Mesothelial cell of epicardium (in vitro differentiated cells): ENCODE measurements at places on chromosomes 5 and 9.

GRCh38 chr5:119080936-119081335 is 10.0 kb downstream of the DMXL1 start:
- DNase-seq: no peak

GRCh38 chr5:54638106-54638505 is 120.5 kb downstream of the SNX18 start:
- no peak for DNase-seq

DNA sequence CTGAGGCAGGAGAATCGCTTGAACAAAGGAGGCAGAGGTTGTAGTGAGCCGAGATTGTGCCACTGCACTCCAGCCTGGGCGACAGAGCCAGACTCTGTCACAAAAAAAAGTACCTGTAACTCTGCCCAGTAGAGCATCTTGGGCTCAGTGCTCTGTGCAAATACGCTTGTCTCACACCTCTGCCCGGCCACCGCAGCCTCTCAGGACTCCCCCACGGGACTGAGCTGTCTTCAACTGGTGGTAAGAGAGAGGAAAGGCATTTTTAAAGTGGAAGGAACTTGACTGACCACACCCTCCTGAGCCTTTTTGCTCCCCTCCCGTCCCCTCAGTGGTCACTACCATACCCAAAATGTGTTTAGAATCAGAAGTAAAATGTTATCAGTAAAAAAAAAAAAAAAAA is 174.3 kb upstream of the PIK3R1 start:
- no peak for DNase-seq

- DNase-seq: no peak
Observed at GRCh38 chr9:125343518-125344275, 82.1 kb downstream of the GAPVD1 start.

DNA sequence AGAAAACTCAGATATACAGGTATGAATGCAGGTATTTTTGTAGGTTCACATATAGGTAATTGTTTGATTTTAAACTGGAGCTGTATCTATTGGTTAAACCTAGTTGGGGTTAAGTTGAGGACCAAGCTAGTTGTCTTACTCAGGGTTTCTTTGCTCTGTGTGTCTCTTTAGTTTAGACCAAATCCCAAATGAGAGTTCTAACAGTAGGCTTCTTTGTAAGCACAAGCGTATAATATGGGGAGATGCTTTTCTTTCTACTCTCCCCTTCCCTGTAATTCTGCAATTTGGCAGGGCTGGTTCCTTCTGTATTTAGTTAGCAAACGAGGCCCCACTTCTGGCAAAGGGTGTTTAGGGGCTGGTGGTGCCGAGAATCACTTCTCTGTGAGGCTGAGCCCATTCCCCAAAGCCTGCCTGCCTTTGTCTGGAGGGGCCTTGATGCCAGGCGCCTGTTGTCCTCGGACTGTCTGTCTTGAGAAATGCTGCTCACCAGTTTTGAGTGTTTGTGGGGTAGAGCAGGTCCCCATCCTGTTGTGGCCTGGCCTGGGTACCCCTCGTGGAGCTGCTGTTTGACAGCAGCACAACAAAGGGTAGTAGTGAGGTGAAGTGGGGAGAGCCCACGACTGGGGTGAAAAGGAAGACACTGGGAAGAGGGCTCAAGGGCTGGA is 259.3 kb downstream of the FANCC start:
- DNase-seq: no peak

DNA sequence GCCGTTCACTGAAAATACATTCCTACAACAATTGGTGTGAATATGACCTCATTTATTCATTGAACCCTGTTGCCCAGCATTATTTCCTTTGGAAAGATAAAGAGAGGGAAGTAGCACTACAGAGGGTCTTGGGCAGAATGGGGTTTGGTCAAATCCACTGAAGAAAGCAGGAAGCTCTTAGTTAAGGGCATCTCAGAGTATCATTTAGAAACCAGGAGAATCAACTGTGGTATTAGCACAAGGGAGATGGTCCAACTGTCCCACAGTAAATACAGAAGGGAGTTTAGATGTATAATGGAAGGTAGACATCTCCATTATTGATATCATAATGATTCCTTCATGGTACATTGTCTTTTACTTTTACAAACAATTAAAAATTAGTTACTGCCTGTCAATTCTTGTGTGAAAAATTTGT is 47.1 kb downstream of the LIX1 start:
- DNase-seq: no peak

- no peak for DNase-seq
Observed at GRCh38 chr5:59685191-59685530, 208.4 kb downstream of the PDE4D start.

DNA sequence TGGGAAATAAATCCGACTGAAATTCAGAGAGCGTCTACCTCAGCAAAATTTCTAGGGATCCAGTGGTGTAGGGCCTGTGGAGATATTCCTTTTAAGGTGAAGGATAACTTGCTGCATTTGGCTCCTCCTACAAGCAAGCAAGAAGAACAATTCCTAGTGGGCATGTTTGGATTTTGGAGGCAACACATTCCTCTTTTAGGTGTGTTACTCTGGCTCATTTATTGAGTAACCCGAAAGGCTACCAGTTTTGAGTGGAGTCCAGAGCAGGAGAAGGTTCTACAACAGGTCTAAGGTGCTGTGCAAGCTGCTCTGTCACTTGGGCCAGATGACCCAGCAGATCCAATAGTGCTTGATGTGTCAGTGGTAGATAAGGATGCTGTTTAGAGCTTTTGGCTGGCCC is 862.4 kb upstream of the CDH9 start:
- no peak for DNase-seq

DNA sequence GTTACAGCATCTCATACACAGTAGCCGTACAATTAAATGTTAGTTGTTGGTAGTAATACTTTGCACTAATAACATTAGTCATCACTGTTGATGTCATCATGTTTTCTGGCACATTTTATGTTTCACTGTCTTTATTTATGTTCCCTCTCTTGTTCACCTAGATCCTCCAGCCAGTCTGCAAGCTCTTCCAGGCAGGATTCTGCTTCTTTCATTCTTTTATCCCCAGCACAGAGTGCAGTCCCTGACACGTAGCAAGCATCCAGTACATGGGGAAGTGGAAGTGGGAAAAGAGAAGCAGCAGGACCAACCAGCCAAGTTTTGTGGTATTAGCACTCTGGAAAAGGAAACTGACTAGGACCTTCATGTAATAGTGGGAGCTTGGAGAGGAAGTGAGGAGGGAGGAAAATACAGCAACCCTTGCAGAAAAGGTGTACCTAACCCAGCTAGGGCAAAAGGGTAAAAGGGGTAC is 89.7 kb upstream of the SLC44A1 start:
- DNase-seq: no peak

- DNase-seq: no peak
Observed at GRCh38 chr5:7251132-7251531, 144.8 kb upstream of the ADCY2 start.

DNA sequence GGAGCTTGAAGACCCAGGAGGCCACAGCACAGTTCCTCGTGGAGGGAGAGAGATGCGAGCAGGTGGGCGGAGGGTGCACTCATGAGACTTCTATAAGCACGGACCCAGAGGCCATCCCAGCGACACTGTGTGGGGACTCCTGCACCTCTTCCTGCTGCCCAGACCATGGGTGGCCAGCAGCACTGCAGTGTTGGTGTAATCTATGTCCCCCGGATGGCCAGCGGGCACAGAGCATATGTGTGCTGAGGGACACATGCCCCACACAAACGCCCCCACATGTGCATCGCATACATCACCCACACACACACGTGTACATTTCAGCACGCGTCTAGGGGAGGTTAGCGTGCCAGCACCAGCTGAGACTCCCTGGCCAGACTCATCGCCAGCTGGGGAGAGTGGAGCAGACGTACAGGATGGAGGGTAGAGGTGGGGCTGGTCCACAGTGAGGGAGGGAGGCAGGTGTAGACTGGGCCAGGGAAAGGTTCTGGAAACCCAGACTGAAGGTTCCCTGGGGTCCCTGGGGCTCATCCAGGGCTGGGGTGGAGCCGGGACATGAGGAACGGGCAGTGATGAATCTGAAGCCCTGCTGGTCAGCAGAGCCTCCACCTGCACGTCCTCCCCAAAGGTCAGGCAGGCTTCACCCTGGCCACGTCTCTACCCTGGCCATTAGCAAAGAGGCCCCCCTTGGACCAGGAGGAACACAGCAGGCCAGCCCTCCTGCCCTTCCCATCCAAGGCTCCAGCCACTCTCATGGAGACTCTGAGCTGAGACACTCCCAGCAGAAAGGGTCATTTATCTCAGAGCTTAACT is 27.6 kb downstream of the ADAMTS2 start:
- DNase-seq: peak; percentile 8

DNA sequence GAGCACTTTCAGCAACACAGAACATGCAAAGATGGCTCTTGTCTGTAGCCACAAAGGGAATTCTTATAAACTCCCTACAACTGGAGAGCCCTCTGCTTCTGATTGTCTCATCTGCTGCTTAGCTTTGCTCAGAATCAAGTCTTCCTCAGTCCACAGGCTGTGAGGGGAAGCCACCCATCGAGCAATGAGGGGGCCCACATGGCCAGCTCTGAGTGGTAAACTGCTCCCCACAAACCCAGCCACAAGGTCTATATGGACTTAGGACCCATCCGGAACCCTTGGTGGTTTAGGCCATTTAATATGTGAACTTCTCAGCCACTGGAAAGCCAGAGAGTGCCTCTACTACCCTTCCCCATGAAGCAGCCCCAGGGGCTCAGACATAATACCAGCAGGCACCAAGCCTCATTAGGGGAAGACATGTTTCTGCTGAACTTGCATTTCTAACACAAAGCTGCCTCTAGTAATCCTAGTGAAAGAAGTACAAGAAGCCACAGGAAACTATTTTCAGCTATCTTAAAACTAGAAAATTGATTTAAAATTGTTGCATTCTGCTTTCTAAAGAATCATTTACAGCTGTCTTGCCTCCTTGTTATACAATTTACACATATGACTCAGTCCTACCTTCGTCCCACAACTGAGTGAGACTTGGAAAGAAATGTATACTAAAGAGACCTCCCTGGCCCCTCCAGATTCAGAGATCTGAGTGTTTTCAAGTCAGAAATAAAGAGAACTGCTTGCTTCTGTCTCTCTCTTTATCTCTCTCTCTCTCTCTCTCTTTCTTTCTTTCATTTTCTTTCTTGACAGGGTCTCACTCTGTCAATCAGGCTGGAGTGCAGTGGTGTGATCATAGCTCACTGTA is 90.2 kb downstream of the ESM1 start:
- DNase-seq: no peak

GRCh38 chr5:94709277-94709676 is 90.8 kb downstream of the SLF1 start:
- DNase-seq: no peak

GRCh38 chr5:132059043-132059695 is 1.3 kb upstream of the IL3 start:
- peak; percentile 8 for DNase-seq

DNA sequence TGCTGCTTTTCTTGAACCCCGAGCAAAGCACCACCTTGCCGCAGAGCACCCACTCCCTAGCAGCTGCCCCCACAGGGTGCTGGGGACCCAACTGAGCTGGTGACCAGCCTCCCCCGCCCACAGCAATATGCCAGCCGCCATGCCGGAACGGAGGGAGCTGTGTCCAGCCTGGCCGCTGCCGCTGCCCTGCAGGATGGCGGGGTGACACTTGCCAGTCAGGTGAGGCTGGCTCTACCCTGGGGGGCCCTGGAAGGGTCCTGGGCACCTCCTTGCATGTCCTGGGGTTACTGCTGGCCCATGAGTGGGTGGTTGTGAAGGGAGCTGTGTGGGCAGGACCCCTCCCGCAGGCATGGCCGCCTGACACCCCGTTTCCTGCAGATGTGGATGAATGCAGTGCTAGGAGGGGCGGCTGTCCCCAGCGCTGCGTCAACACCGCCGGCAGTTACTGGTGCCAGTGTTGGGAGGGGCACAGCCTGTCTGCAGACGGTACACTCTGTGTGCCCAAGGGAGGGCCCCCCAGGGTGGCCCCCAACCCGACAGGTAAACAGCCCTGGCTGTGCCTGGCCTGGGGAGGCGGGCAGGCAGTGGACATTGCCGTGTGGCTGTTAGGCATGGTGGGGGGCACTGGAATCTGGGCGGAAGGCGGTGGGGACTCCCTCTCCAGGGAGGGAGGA is 7.2 kb downstream of the EGFL7 start:
- DNase-seq: no peak

GRCh38 chr5:110815916-110816605 is 77.3 kb downstream of the SLC25A46 start:
- DNase-seq: no peak

DNA sequence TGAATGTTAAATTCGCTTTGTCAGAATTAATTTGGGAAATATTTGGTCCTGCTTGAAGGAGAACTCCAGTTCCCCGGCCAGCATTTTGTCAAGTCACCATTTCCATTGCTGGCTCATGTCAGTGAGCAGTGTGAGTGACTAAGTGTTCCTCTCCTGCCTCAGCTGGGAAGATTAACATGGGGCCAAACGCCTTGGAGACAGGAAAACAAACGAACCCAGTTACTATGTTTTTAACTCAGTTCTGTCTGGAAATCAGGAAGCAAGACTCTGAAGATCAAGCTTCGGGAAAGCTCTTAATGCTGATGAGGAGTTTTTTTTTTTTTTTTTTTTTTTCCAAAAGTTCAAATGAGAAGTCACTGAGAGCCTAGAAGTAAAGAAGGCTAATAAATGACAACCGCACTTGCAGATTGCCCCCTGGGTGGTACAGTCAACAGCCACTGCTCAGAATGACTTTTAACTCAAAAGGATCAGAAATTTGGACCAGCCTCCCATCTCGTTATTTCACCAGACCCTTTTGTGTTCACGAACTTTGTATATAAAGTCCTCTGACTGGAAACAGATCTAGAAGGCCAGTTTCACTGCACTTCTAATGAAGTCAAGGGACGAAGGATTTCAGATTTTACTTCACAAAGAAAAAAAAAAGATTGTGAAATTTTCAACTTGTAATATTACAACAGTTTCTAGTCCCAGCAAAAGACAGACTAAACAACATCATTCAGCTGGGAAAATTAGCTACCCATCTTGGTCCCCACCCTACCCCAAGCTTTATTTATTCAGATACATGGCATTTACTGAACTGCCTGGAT is 121.3 kb downstream of the LHFPL2 start:
- DNase-seq: no peak

DNA sequence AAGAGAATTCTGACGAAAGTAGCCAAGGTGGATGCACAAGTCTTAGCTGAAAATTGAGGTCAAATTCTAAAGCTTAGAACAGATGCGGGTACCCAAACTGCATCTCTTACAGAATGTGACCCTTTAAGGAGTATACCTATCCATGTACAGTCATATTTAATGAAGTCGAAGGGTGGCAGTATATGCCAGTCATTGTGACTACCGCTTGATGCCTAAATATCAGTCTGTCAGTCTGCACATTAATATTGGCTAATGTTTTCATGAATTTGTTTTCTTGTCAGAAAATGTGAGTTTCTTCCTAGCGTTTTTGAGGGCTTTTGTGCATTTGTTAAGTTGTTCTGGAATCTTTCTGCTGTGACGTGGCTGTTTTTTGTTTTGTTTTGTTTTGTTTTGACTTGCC is 264.5 kb upstream of the ELAVL2 start:
- DNase-seq: no peak

DNA sequence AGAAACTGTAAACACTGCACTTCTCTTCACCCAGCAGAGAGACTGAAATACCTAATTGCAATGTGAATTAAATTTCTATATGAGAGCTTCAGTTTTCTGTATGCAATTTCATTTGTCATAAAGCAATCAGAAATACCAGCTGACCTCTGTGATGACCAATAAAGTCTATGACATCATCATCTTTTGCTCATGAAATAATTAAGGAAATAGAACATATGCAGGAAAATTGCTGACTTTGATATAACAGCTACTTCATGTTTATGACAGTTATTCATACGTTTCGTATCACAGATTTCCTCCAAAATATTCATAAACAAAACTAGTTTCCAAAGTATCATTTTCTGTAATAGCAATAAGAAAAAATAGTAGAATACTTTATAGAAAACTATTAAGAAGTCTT is 652.3 kb downstream of the SLCO4C1 start:
- DNase-seq: no peak

GRCh38 chr9:126945682-126946081 is 31.1 kb downstream of the RALGPS1 start:
- DNase-seq: no peak
